ENCODE measurements at places on chromosomes 7 and 10.

- no peak for DNase-seq
Observed at GRCh38 chr7:156184164-156184563, 371.9 kb upstream of the SHH start.

GRCh38 chr10:89076120-89076519, 85.5 kb downstream of the FAS start:
- no peak for DNase-seq

GRCh38 chr7:83976302-83976701, 218.3 kb downstream of the SEMA3A start:
- no peak for DNase-seq

GRCh38 chr10:44885710-44886109, 25.4 kb upstream of the TMEM72 start:
- no peak for DNase-seq

- DNase-seq = no peak
Observed at GRCh38 chr7:83957333-83957732, 237.3 kb downstream of the SEMA3A start.

- peak; percentile 72 for DNase-seq
Observed at GRCh38 chr7:142733271-142733670, 16.0 kb upstream of the PRSS1 start.

All from GDM1 (cell line).